ENCODE measurements at places on chromosomes 1 and 21. TPM values are rescaled to one million over a fixed set of nuclear protein-coding genes. Genes with fewer than 3 reads are reported as not detected.
A peak's percentile ranks its signal among the peaks of the same experiment; 100 is the strongest.

Gene C1QTNF12
- total RNA-seq = 3.0 TPM

Gene JTB
- 179 TPM for total RNA-seq

DNA sequence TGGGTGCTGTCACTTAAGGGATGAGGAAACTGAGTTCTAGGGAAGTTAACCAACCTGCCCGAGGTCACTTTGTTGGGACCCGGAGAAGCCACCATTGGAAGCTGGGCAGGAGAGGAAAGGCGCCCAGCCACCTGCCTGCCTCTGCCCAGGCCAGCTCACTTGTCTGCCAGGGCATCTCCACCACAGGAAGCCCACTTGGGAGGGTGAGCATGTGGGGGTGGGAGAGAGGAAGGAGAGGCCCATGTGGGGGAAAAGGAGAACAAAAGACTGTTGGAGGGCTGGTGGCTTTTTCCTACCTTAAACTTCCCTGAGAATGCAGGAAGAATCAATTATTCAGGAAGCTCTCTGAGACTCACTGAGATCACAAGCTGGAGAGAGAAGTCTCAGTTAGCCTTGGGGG is 43.8 kb upstream of the SELENON start:
- DNase-seq = no peak

- DNase-seq = no peak
These were observed 13.8 kb downstream of the CYB5RL start for GRCh38 chr1:54186056-54186455.

DNA sequence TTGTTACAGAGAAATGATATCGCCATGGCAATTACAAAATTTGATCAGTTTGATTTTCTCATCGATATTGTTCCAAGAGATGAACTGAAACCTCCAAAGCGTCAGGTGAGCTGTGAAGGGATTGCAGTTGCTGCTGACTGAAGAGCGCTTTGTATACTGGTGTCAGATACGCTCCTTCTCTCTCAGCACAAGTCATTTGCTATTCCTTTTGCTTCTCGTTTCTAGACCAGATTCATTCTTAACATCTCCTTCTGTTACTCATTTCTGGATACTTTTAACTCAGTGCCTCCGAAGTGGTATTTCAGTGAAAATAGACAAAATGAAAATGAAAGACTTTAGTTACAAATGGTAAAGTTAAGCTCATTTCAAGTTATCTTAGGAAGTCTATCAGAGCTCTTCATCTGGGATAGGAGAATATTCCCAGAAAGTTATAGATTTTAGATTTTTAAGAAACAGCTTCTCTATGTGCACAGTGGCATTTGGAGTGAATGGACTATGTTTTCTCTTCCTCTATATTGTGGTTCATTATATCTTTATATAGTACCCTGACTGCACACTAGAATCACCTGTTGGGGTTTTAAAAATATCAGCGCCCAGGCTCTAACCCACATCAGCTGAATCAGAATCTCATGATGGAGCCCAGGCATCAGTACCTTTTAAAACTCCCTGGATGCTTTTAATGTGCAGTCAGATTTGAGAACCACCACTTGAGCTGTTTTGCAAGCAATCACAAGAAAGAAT is 30.3 kb upstream of the KCNQ4 start:
- no peak for DNase-seq

GRCh38 chr1:31811605-31812004 is 4.2 kb downstream of the SPOCD1 start:
- DNase-seq = peak; percentile 91

DNA sequence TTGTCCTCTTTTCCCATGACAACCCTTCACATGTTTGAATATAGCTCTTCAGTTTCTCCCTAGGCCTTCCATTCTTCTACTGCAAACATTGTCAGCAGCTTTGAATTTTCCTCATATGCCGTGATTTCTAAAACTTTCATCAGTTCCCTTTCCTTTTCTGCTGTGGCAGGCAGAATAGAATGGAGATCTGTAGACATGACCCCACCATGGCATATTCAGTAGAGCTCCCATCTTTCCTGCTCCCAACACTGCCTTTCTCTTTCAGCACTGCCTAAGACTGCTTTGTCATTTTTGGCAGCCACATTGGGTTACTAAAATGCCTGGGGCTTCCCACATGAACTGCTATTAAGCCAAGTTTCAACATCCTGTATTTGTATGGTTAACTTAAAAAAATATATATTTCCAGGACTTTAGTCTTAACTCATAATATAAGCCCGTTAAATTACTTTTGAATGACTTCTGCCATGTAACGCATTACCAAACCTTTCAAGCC is 60.9 kb downstream of the TBX19 start:
- no peak for DNase-seq

- DNase-seq = no peak
These were observed 18.7 kb upstream of the F5 start for GRCh38 chr1:169604781-169605560.

DNA sequence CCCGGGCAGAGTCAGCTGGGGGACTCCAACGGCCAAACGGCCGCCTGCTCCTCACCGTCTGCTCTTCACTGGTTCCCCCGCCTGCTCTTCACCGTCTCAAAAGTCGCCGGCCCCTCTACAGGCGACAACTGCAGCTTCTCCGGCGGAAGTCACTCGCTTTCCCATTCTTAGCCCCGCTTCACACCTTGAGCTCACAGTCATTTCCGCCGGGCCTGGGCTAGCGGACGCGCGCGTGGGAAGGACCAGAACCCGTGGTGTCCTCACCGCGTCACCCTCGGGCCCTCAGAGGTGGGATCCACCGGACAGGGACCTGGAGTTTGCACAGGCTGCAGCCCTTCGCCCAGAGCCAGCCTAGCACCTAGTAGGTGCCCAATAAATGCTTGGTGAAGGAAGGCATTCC is 27.9 kb upstream of the HJV start:
- DNase-seq = no peak

GRCh38 chr1:155304558-155305063 is 3.4 kb upstream of the PKLR start:
- no peak for DNase-seq

Data from GM23338 (cell line).